ENCODE measurements at places on chromosomes 4 and X.

DNA sequence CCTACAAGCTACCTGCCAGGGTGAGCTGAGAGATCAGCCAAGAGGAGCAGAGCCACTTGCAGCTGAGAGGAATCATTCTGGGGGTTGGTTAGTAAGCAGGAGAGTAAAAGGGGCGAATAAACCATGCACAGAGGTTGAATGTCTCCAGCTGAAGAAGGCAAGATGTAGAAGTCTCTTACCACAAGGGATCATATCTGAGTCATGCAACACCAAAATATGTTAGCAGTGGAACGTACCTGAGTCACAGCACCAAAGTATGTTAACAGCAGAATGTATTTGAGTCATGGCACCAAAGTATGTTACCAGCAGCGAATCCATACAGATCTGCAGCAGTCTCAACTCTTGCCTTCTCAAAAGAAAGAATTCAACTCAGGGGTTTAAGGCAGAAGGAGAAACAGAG, 29.9 kb downstream of the C4orf51 start:
- DNase-seq: no peak

- DNase-seq: no peak
Measured at GRCh38 chr4:76767983-76768382, 130.0 kb downstream of the SOWAHB start.

DNA sequence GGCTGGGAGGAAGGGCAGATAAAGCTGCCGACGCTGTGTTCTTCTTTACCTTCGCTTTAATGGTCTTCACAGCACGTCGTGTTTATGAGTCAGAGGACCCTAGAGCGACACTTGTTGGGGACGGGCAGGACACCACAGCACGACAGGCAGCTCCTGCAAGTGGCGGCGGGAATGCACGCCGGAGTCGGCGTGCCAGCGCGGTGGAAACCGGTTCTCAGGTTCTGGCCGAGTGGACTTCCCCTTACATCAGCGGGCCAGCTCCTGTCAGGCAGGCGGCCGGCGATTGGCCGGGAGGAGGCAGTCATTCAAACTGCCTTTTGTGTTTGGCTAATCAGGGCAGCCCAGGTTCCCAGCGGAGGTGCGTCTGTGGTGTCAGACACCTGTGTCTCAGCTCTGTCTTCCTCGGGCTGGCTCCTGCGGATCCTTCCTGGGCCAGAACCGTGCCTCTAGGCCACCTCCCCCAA, 150.9 kb downstream of the SHROOM3 start:
- no peak for DNase-seq

GRCh38 chrX:120145295-120145925, 13.0 kb upstream of the RHOXF2 start:
- DNase-seq: no peak

- DNase-seq: no peak
Measured at GRCh38 chr4:66564901-66565651, 894.8 kb upstream of the EPHA5 start.

GRCh38 chr4:126611900-126612299, 1020.9 kb upstream of the INTU start:
- DNase-seq: no peak

DNA sequence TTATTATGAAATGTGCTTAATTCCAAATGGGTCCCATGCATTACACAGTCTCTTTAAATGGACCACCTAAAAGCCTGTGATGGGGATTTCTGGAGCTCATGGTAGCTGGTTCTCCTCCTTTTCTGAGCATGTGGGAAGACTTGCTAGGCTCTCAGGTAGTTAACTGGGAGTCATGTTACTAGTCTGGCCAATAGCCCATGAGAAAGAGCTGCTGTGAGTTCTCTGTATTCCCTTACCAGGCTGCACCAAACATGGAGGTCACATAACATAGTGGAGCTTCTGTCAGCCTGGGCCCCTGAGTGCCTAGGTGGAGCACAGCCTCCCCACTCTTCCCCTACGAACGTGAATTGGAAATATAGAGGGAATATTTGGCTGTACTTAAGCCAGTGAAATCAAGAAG, 198.4 kb downstream of the MAML3 start:
- DNase-seq: no peak

DNA sequence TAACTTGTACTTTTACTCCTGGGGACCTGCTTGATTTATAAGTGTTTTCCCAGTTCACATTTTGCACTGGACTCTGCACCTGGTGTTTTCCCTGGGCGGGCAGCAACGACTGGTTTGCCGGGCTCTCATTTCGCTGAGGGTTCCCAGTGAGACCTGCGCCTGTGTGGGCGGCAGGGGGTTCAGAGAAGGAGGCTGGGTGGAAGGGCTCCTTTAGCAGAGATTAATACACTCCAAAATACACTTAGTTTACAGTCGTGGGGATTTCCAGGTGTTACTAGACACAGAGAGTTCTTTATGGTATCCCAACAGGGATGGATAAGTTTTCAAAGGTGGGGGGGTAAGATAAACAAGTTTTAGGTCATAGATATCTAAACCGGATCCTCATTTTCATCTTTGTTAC, 53.0 kb upstream of the SHISA3 start:
- no peak for DNase-seq

DNA sequence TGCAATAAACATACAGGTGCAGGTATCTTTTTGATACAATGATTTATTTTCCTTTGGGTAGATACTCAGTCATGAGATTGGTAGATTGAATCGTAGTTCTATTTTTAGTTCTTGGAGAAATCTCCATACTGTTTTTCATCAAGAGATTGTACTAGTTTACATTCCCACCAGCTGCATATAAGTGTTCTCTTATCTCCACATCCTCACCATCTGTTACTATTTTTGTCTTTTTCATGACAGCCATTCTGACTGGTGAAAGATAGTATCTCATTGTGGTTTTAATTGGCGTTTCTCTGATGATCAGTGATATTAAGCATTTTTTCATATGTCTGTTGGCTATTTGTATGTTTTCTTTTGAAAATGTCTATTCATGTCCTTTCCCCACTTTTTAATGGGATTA, 202.2 kb downstream of the RAPGEF2 start:
- no peak for DNase-seq

GRCh38 chr4:48910511-48910910, 3.9 kb upstream of the OCIAD2 start:
- DNase-seq: no peak

- DNase-seq: no peak
Measured at GRCh38 chrX:9903146-9903545, 64.0 kb upstream of the CLDN34 start.

- DNase-seq: no peak
Measured at GRCh38 chr4:20276848-20277247, 25.1 kb downstream of the SLIT2 start.

GRCh38 chrX:33132569-33132968, 78.8 kb downstream of the DMD start:
- no peak for DNase-seq

DNA sequence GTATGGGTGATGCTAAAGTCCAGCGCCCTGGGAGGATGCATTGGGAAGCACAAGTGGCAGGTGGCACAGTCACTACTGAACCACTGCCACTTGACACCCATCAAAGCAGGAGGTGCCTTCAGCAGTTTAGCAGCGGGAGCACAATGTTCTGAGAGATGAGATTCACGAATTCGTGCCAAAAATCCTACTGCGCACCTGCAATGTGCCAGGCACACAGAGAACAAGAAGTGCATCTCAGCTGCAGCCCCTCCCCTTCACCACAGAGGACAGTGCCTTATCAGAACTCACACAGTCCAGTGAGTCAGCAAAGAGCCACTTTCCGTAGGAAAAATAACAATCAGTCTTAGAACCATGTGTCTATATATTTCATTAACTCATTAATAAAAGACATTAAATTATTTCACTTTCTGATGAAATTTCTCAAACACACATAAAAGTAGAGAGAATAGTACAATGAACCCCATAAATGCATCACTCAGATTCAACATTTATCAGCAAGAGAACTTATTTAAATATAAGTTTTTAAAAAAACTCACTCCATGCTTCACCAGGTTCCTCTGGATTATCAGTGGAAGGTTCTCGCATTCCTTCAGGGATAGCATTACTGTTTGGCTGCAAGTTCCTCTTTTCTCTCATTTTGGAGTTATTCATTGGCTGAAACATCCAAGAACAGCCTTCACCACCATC, 47.0 kb downstream of the BEND2 start:
- DNase-seq: no peak

GRCh38 chrX:43618366-43619205, 37.5 kb upstream of the MAOA start:
- no peak for DNase-seq

- no peak for DNase-seq
Measured at GRCh38 chr4:181213551-181213950, 1029.7 kb upstream of the TENM3 start.

DNA sequence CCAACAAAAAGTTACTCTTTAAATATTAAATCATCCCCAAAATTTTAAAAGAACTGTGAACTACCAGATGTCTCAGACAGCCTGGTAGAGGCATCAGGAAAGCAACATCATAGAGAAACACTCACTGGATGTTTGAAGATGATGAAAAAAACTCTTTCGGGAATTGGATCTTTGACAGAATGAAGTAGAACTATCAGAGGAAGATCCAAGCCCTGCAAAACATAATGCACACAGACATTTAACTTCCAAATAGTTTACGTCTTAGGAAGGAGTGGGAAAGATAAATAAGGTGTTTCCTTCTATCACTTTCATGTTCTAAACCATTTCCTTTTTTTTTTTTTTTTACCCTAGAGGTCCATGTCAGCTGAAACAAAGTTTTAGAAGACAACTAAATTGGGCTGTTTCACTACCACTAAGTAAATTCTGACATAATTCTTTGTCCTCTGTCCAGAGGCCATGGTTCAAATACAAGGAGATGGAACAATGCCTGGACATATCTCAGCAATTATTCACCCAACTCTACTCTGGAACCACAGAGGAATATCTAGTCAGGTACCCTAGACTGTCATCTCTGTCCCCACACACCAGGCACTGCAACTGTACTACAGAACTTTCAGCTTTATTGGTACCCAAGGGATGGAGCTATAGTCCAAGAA, 217.7 kb upstream of the INTU start:
- DNase-seq: no peak

- DNase-seq: peak; percentile 20
Measured at GRCh38 chrX:154516656-154517100, 646 bp upstream of the FAM3A start.

- no peak for DNase-seq
Measured at GRCh38 chr4:150739591-150739990, 157.6 kb downstream of the MAB21L2 start.

GRCh38 chr4:170139764-170140163, 50.0 kb upstream of the AADAT start:
- DNase-seq: no peak

- no peak for DNase-seq
Measured at GRCh38 chrX:42686296-42686695, 91.7 kb downstream of the PPP1R2C start.

DNA sequence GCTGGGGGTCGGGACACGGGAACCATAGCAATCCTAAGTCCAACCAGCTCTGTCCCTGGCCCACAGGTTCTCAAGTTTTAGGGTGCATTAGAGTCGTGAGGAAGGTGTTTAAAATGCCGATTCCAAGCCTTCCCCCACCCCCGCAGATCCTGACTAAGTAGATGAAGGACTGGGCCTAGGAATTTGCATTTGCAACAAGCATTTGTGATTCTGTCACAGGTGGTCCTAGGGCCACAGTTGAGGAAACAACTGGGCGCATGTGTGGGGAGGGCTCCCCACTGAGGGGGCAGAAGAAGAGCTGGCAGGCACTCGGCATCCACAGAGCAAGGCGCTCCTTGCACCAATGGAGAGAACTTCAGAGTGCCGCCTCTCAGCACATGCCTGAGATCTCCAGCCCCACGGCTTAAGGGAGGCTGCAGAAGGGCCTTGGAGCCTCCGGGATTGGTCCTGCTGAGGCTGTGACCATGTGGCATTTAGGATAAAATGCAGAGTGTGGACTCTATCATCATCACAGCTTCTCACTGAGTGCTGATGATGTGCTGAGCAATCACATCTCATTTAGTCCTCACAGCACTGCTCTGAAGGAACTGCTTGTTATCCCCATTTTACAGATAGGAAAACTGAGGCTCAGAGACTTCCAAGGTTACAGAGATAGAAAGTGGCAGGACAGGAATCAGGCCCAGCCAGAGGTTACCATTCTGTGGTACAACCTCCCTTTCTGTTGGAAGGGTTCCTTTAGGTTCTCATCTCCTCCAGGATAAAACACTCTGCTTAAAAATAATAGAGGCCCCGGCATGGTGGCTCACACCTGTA, 16.7 kb downstream of the SEL1L3 start:
- DNase-seq: no peak

GRCh38 chr4:62250100-62250499, 1050.0 kb downstream of the ADGRL3 start:
- DNase-seq: no peak

Measured in stimulated activated naive CD4-positive, alpha-beta T cell (primary cell).